ENCODE measurements at places on chromosomes 16 and 17. TPM values are rescaled to one million over a fixed set of nuclear protein-coding genes. Genes with fewer than 3 reads are reported as not detected.

KRT25 gene
- total RNA-seq = not detected

KRT20 gene
- total RNA-seq = not detected

TP53TG3F gene
- not detected for total RNA-seq

CBFA2T3 gene
- 0.82 TPM for total RNA-seq

MT1H gene
- total RNA-seq = not detected

RAB26 gene
- 4.1 TPM for total RNA-seq

TRIM37 gene
- total RNA-seq = 134 TPM

PNMT gene
- total RNA-seq = 3.7 TPM

C1QTNF8 gene
- total RNA-seq = not detected

TMC7 gene
- 3.3 TPM for total RNA-seq

TENT4B gene
- 27.7 TPM for total RNA-seq

- DNase-seq = no peak
Observed at GRCh38 chr17:19440421-19440820, 29.4 kb downstream of the RNF112 start.

GRCh38 chr16:67544844-67545664, 16.4 kb downstream of the RIPOR1 start:
- DNase-seq = peak; percentile 6

GRCh38 chr16:2426941-2427361, 2.3 kb upstream of the CCNF start:
- no peak for DNase-seq

GRCh38 chr17:10871914-10872313, 34.0 kb upstream of the PIRT start:
- no peak for DNase-seq

GRCh38 chr16:83105279-83106077, 478.7 kb downstream of the CDH13 start:
- DNase-seq = no peak

- no peak for DNase-seq
Observed at GRCh38 chr16:74033441-74033995, 263.1 kb upstream of the PSMD7 start.

- no peak for DNase-seq
Observed at GRCh38 chr17:33086041-33086440, 94.4 kb downstream of the SPACA3 start.

DNA sequence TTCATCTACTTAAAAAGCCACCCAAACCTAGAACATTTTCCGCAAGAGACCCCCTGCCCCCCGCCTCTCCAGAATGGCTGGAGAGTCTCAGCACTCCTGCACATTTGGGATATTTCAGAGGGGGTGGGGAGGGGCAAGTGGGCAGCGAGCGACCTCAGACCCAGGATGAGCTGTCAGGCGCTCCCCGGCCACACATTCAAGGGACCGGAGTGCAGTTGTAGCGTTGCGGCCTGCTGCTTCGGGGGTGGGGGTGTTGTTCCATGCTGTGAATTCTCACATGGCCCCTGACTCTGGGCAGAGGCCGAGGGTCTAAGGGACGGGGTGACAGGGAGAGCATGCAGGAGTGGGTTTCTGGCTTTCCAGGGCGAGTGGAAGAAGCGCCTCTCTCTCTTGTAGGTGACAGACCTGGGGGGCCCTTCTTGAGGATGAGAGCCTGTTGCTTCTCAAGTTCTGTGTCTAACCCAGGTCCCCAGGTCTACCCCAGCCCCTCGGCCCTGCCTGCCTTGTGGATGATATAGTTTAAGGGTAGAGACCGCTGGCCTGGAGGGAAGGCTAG, 231.2 kb downstream of the SEC14L1 start:
- no peak for DNase-seq

GRCh38 chr17:82780971-82781893, 29.4 kb downstream of the TBCD start:
- no peak for DNase-seq

DNA sequence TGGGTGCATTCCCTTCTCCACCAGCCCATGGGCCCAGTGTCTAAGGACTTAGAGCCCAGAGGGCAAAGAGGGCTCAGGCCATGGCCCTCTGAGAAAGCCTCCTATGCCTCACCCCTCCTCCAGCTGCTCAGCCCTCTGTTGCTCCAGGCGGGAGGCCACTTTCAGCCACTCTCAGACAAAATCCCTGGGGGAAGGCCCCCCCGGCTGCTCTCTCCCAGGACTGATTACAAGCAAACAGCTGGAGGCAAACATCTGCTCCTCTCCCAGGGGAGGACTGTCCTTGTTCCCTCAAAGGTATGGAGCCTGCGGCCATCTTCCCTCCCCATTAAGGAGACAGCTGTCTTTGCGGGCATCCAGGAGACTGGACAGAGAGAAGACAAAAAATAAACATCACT, 54.9 kb upstream of the DLX4 start:
- no peak for DNase-seq

DNA sequence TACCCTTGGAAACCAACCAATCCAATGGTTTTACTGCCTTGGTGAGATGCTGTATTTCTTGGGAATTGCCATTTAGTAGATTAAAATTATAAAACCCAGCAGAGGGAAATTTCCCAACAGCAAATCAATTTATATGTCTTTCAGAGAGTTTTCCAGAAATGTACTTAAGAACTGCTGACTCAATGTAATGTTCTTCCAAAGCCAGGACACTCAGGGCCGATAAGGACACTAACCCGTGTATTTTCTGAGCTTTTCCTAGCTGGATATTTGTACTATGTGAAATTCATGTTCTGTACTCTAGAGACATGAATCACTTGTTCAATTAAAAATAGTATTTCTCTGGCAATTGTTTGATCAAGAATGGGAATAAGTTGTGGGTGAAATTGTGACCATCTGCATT, 121.4 kb downstream of the KCNJ2 start:
- DNase-seq = no peak

- no peak for DNase-seq
Observed at GRCh38 chr17:62671553-62671952, 44.1 kb downstream of the MRC2 start.

- no peak for DNase-seq
Observed at GRCh38 chr16:19283637-19284036, 1.9 kb upstream of the CLEC19A start.

DNA sequence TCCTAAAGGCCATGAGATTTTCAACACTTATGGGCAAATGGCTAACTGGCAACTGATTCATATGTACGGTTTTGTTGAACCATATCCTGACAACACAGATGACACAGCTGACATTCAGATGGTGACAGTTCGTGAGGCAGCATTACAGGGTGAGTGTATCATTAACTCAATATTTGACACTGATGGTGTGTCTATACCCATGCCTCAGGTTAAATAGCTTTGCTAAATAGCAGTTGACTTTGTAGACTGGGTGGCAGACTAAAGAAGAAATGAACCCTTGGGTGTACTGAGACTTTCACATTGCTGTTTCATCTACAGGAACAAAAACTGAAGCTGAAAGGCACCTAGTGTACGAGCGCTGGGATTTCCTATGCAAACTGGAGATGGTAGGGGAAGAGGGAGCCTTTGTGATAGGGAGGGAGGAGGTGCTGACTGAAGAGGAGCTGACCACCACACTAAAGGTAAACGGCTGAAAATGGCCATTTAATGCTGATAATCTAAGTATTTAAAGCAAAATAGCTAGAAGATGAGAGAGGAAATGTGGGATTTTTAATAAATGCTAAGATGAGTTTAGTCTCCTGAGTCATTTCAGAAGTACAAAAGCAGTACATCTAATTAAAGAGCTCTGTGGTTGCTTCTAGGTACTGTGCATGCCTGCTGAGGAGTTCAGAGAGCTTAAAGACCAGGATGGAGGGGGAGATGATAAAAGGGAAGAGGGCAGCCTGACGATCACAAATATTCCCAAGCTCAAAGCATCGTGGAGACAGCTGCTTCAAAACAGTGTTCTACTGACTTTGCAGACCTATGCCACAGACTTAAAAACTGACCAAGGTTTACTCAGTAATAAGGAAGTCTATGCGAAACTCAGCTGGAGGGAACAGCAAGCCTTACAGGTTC, 3.0 kb downstream of the SETD6 start:
- no peak for DNase-seq

DNA sequence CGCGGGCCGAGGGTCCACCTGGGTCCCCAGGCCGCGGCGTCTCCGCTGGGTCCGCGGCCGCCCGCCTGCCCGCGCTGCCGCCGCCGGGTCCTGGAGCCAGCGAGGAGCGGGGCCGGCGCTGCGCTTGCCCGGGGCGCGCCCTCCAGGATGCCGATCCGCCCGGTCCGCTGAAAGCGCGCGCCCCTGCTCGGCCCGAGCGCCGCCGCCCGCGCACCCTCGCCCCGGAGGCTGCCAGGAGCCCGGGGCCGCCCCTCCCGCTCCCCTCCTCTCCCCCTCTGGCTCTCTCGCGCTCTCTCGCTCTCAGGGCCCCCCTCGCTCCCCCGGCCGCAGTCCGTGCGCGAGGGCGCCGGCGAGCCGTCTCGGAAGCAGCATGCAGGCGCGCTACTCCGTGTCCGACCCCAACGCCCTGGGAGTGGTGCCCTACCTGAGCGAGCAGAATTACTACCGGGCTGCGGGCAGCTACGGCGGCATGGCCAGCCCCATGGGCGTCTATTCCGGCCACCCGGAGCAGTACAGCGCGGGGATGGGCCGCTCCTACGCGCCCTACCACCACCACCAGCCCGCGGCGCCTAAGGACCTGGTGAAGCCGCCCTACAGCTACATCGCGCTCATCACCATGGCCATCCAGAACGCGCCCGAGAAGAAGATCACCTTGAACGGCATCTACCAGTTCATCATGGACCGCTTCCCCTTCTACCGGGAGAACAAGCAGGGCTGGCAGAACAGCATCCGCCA, 504 bp downstream of the FOXC2 start:
- DNase-seq = no peak

DNA sequence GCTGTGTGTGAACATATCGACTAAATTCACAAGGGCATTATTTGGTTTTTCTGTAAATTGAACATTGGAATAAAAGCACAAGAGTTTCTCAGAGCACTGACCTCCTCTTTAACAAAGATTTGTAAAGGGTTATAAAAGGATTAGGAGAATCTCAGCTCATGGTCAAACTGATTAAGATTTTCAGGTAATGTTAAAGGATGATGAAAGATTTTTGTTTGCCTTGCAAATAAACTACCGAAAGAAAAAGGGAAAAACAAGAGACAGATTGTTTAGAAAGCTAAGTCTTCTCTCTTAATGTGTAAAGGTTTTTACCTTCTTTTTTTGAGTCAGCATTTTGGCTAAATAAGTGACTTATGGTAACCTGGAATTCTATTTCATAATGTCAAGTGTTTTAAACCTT, 47.6 kb upstream of the MED9 start:
- no peak for DNase-seq

- DNase-seq = no peak
Observed at GRCh38 chr17:79730769-79731483, at the start of gene ENPP7. ENPP7 (plus strand) TSS chr17:79730943; CDS start chr17:79731140, 197 bp downstream.

- no peak for DNase-seq
Observed at GRCh38 chr16:12801511-12802042, 2.1 kb downstream of the CPPED1 start.

- no peak for DNase-seq
Observed at GRCh38 chr16:81608523-81609209, 164.1 kb downstream of the CMIP start.

DNA sequence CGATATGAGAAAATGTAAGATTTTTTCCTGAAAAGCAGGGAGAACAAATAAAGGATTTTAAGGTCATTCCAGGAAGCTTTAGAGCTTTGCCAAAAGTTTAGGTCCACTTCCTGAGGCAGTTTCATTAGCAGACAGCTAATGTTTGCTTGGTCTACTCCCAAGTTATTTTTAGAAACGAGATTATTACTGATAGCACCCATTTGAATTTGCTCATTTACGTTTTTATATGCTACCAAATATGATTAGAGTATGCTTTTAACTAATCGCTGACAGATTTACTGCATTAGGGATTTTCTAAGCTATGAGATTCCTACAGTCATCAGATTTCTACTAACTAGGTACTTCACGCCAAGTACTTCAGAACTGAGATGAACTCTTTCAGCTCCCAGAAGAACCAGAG, 98.1 kb downstream of the WNT3 start:
- no peak for DNase-seq

DNA sequence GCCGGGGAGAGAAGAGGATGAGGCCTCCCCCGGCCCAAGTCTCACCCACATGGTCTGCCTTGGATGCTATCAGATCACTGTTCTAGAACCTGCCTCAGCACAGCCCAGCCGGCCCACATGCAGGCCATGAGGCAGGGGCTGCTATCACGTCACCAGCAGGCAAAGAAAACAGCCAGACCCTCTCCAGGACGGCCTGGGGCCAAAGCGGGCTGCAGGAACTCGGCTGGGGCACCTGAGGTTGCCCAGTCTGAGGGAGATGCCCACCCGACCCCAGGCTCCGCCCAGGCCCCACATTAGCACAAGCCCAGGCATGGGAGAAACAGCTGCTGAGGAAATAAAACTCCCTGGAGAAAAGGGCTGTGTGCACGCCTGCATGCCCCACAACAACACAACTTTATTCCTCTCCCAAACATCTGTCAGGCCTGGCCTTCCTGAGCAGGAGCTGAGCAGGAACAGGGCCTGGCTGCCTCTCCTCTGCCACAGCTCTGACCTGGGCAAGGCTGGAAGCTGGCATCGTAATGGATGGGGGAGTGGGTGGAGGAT, 6.7 kb upstream of the SMIM5 start:
- no peak for DNase-seq

DNA sequence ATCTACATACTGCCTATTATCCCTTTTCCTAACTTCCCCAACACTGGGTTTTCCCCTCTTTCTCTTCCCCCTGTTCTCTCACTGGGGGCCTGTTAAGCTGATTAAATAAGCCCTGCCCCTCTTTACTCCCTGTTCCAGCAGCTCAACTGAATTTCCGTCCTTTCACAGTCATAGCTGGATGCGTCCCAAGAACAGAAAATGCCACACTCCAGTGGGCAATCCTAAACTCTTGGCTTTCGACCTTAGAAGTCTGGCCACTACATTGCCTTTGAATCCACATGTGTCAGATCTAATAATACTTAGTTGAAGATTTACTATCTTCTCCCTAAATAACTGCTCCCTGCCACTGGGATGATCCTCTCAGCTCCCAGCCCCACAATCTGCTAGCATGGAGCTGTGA, 34.5 kb downstream of the KCNJ16 start:
- no peak for DNase-seq

- no peak for DNase-seq
Observed at GRCh38 chr17:12735517-12735916, 53.8 kb upstream of the ARHGAP44 start.

GRCh38 chr16:50692644-50692998, 785 bp upstream of the NOD2 start:
- no peak for DNase-seq

DNA sequence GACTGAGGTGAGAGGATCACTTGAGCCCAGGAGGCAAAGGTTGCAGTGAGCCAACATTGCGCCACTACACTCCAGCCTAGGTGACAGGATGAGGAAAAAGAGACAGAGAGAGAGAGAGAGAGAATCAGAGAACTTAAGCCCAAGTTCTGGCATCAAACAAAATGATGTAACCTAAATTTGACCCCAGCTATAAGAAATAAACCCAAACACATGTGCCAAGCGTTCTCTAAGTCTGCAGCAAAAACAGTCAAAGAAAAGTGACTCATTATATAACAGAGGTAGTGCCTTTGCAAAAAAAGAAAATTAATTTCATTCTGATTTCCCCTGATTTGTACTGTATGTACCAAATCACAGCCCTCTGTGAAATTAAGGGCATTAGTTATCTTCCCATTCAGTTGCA, 89.5 kb downstream of the CDH11 start:
- no peak for DNase-seq

- DNase-seq = no peak
Observed at GRCh38 chr17:77769215-77769614, 189.3 kb upstream of the TNRC6C start.
